ENCODE measurements at places on chromosomes 4 and X. TPM values are rescaled to one million over a fixed set of nuclear protein-coding genes. Genes with fewer than 3 reads are reported as not detected.

GRCh38 chrX:130770615-130771014 is 132.4 kb downstream of the ENOX2 start:
- DNase-seq: no peak

DNA sequence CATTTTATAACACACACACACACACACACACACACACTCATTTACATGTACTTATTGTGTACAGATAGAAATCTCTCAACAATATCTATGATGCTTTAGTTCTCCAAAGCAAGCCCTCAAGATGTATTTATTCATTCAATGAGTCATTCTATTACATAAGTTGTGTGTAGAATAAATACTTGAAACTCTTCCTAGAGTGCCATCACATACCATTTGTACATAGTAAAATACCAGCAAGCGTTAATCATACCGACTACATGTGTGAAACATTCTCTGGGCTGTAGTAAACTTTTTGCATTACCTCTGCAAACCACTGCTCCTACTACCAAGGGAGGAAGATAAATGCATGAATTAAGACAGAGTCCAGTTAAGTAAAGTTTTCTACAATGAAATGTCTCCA is 70.9 kb downstream of the EPHA5 start:
- no peak for DNase-seq

DNA sequence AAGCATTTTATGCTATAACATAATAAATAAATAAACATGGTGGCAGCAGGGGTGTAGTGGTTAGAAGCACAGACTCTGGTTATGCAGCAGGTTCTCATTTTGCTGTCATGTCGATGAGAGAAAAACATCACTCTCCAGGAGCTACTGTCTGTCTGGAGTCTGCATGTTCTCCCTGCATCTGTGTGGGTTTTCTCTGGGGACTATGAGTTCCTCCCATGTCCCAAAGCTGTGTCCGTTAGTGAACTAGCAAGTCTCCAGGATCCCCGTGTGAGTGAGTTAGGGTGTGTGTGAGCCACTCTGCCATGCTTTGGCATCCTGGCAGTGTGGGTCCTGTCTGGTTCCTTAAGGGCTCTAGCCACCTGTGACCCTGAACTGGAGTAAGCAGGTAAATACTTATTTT is 585.6 kb upstream of the AGA start:
- no peak for DNase-seq

DNA sequence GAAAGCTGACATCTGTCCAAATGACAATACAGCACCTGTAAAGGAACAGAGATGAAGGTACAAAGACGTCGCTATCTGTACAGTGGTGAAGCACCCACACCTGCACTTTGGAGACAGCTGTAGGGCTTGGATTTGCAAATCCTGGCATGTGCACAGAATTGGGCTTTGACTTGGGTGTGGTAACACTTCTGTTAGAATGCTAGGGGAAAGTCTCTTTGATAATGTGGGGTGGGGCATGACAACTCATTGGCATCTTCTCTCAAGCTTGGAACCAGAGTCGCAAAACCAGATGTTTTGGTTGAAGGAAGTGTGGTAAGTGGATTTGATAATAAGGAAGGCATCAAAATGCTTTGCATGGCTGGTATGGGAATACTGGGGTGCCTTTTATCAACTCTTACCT is 55.5 kb downstream of the VCX3B start:
- DNase-seq: no peak

GRCh38 chrX:133745349-133745748 is 240.0 kb downstream of the GPC3 start:
- no peak for DNase-seq

GRCh38 chr4:107117726-107118125 is 81.6 kb upstream of the DKK2 start:
- DNase-seq: no peak

DNA sequence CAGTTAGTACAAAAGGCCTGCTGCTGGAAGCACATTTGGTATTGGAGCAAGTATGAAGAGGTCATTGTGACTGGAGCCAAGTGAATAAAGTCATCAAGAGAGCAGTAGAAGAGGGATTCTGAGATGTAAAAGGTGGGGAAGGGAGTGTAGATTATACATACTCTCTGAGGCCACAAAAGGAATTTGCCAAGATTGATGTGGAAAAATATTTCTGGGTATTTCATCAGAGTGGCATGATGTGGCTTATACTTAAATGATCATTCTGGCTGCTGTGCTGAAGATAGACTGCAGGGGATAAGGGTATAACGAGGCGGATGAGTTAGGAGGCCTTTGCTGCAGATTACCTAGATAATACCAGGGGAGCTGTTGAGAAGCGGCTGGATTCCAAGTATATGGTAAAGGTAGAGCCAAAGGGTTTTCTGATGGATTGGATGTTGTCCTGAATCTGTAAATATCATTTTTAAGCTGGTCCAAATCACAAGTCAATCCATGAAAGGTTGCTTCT is 231.8 kb upstream of the AGA start:
- DNase-seq: no peak

DNA sequence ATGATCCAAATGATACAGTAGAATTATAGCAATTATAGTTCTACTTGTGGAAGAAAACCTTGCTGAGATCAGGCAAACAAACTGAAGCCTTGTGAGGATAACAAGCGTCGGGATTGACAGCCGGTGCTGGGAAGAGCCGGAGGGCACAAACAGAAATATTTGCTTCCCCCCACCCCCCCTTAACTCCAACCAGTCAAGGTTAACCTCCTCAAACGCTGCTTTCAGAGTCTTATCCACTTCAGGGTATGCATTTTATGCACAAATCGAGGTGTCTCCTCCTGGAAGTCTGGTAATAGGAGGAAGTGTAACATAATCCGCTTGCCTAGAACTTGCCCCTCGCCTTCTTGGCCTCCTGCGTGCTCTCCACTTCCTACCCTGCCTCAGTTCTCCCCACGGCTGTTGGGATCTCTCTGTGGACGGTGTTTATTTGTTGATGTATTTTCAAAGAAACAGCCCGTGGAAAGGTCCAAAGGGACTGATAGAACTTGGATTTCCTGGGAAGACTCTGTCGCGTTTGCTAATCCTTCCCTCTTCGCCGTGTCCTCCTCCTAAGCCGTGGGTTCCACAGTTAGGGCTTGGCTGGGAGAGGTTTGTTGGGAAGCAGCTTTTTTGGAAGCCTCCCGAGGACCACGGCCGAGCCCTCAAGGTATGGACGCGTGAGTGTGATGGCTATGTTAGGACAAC is 4.1 kb upstream of the ARX start:
- DNase-seq: no peak

- DNase-seq: no peak
These were observed 879.1 kb downstream of the SH3BGRL start for GRCh38 chrX:82081027-82081426.

The TSPAN5 gene
- 5.3 TPM for total RNA-seq

The C4orf51 gene
- total RNA-seq: not detected

The KCTD8 gene
- total RNA-seq: 1.4 TPM

The KLKB1 gene
- 0.57 TPM for total RNA-seq

The MYOZ2 gene
- total RNA-seq: 14.3 TPM

The SERTM2 gene
- total RNA-seq: 3.2 TPM

Data from posterior vena cava (tissue), 2 donors.